ENCODE measurements at places on chromosomes 1 and 21. TPM values are rescaled to one million over a fixed set of nuclear protein-coding genes. Genes with fewer than 3 reads are reported as not detected.

- no peak for DNase-seq
These were observed 49.3 kb upstream of the AJAP1 start for GRCh38 chr1:4605158-4605557.

The LY9 gene
- total RNA-seq, result not detected

GRCh38 chr1:16151995-16152384 is 3.9 kb downstream of the EPHA2 start:
- DNase-seq, result no peak

- no peak for DNase-seq
These were observed 24.3 kb downstream of the PER3 start for GRCh38 chr1:7808253-7808844.

DNA sequence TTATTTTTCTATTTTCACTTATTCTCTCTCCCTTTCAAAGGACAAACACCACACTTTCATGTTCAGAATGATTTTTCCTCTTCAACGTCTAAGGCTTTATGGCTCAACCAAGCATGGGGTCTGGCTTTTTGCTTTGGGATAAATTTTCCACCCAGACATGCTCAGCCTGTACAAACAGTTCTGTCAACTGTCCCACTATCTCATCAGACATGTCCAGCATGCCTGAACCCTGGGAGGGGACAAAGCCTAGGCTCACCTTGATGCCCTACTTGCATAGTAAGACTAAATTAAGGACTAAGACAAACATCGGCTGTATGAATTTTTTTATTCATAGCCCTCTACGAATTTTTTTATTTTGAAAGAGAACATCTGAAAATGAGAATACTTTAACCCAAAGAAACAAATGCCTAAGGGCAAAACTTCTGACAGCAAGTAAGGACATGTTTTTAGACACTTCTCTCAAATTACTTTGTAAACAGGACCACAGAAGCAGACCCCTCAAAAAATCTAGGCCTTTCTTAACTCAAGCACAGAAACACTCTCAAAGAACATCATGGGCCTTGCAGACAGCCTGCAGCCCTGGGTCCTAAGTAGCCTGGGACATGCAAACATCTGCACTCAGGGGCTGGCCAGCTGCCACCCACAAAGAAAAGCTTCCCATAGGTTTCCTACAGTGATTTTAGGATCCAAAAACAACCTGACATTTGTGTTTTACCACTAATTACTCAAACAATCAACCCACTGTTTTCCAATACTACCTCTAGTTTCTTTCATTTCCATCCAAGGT is 72.3 kb upstream of the PALMD start:
- no peak for DNase-seq

DNA sequence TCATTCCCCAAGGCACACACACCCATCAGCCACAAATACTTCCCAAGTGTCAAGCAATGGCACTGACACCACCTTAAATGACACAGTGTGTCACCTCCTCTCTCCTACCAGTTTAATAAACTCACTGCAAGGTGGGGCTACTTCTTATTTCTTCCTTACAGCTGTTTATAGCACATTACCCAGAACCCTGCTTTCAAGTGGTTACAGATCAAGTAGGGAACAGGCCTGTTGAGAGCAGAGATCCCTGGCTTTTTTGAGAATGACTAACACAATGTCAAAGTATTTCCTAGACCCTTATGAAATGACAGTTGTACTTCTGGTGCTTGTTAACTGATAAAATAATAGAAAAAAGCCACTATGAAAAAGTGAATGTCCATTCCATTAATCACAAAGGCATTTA is 19.8 kb downstream of the ZBTB17 start:
- DNase-seq, result no peak

The KCNN3 gene
- total RNA-seq, result 2.4 TPM

DNA sequence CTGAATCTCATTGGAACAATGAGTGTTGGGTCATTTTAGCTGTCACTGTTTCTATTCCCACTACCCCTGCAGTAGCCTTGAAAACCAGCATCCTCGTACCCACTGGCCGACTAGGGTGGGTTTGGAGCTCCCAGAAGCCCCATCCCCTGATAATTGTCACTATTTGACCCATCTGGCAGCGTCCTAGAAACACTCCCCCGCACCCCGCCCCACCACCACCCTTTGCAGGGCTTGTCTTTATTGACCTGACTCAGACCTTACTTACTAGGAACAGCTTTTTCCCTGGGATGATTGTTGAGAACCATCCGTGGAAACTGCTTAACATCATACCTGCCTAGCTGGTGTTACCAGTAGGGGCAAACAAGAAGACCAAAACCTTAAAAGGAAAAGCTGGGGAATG is 28.4 kb upstream of the AGPAT3 start:
- no peak for DNase-seq

- DNase-seq, result no peak
These were observed 91.4 kb downstream of the OBSCN start for GRCh38 chr1:228299211-228299610.

DNA sequence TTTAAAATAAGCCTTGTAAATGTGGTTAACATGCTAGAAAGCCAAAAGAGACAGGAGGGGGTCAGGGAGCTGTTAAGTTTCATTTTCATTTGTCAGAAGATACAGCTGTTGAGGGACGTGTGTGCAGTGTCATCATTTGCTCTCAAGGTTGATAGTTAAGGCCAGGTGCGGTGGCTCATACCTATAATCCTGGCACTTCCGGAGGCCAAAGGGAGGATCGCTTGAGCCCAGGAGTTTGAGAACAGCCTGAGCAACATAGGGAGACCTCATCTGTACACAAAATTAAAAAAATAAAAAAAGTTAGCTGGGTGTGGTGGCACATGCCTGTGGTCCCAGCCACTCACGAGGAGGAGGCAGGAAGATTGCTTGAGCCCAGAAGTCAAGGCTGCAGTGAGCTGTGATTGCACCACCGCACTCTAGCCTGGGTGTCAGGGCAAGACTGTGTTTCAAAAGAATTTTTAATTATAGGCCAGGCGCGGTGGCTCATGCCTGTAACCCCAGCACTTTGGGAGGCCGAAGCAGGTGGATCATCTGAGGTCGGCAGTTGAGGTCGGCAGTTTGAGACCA is 22.7 kb downstream of the ZBTB8OS start:
- no peak for DNase-seq

The LCE5A gene
- not detected for total RNA-seq

GRCh38 chr1:157090196-157090647 is 9.4 kb downstream of the ETV3L start:
- peak; percentile 84 for DNase-seq

The CHI3L1 gene
- not detected for total RNA-seq

Measured in frontal cortex (tissue), 4 donors.